ENCODE measurements at places on chromosomes 5 and 9. TPM values are rescaled to one million over a fixed set of nuclear protein-coding genes. Genes with fewer than 3 reads are reported as not detected.

The LRRC19 gene
- total RNA-seq, result not detected

The PCDHA5 gene
- 1.0 TPM for total RNA-seq

The PSAT1 gene
- 179 TPM for total RNA-seq

The PCDHA9 gene
- total RNA-seq, result 1.7 TPM

The PLPP7 gene
- 0.73 TPM for total RNA-seq

The INSL4 gene
- total RNA-seq, result not detected

DNA sequence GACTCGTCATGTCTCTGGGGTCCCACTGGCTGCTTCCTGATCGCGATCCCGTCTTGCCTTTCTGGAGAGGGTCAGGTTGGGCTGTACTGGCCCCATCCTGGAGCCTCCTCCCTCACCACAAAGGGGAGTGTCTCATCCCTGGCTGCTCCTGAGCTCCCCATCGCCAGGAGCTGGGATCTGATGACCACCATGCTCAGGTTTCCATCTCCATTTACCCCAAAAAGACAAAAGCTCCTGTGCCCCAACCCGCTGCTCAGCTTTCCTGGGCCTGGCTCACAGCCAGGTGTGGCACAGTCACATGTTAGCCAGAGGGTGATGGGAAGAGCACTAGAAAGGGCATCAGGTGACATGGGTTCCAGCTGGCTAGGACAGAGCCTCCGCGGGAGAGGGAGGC lies 47.3 kb upstream of the CDKN2AIPNL start:
- no peak for DNase-seq

DNA sequence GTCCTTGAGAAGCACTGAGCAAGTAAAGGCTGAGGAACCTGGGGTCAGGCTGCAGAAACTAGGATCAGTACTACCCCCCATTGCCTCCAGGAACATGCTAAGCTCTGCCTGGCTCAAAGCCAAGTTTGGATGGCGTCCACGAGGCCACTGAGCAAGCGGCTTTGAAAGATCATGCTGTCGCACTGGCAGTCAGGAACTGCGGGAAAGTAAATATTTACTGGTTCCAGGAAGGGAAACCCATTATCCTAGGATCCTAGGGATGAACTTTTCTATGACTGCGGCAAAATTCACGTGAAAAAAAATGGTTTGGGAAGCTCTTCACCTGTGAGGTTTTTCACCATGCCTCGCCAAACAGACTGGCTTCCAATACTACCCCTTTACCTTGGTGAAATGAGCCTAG lies 75.3 kb upstream of the PJA2 start:
- DNase-seq, result no peak

DNA sequence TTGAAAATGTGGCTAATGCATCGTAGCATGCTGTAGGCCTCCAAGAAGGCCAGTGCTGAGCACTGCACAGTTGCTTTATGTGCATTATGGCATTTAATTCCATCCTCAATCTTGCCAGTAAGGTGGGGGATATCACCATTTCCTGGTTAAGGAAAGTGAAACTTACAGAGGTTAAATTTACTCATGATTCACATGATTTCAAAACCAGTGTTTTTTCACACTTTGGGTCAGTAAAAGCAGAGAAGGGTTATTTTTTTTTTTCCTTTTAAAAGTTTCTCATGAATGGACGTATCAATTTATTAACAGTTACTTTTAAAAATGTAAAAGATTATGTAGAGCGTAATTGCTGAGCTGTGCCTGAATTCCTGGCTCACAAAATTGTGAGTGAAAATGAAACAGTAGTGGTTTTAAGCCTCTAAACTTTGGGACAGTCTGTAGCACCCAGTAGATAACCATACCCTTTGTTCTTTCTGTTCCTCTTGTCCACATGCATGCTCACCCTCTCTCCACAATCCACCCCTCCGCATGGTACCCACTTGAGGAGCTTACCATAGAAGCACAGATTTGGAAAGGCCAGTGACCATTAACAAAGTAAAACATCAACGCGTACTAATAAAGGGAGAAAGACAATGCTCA lies 21.2 kb downstream of the MAST4 start:
- no peak for DNase-seq

DNA sequence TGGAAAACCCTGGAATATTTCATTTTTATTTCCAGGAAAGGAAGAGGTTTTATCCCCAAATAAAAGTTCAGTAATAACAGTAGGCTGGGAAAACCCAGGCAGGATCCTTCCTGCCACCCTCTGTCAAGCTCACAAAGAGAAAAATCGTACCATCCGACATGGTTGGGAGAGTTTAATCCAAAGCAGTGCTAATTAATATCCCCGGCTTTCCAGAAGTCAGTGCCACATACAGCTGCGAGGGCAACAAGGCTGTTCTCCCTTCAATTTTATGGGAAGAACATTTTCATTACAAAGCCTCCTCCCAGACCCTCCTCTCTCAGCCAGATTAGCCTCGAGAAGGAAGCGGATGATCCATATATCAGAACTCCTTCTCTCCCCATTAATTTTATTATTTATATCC lies 95.5 kb downstream of the PAX5 start:
- DNase-seq, result no peak
